ENCODE measurements at places on chromosomes 2 and 18.

DNA sequence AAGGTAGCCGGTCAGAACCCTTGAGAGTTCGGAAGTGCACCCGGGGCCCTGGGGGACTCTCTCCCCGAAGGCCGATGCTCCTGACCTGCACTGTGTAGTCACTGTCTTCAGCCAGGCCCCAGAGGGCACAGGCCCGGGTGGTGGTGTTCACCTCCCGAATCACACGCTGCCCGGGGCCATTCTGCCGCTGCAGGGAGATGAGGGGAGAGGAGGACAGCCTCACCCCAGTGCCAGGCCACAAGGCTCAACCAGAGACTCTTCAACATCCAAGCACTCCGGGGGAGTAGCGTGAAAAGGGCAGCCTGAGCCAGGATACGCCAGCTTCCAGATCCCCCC is 1.1 kb downstream of the FNDC4 start:
- DNase-seq, result no peak

DNA sequence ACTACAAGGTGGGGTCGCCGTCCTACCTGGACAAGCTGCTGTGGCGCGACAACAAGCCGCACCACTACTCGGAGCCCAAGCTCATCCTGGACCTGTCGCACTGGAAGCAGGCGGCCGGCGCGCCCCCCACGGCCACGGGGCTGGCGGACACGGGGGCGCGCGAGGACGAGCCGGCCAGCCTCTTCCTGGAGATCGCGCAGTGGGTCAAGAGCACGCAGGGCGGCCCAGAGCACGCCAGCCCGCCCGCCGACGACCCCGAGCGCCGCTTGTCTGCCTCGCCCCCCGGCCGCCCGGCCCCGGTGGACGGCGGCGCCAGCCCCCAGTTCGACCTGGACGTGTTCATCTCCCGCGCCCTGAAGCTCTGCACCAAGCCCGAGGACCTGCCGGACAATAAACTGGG is 90.4 kb downstream of the MRO start:
- DNase-seq, result no peak

DNA sequence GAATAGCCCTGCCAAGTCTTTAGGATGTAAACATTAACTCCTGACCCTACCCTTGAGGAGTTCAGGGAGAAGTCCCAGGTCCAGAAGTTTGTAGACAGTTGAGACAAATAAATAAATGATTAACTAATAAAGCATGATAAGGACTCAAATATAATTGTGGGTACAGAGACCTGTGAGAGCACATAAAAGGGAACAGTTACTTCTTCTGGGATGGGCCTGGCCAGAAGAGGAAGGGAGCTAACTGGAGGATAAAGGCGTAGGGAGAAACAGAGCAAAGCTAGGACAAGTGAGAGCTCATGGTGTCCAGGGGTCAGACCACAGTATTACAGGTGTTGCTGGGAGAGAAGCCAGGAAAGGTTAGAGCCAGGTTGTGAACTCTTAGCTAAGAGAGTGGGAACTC is 3.0 kb downstream of the LCLAT1 start:
- no peak for DNase-seq

DNA sequence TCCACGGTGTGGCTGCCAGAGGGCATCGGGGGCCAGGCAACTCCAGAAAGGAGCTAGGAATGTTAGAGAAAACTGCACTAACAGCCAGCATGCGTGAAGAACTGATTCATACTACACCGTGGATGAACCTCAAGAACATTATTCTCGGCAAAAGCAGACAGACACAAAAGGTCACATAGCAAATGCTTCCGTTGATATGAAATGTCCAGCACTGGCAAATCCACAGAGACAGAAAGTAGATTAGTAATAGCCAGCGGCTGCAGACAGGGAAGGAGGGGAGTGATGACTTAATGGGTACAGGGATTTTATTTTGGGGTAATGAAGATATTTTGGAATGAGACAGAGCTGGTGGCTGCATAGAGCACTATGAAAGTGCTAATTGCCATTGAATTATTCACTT is 37.4 kb downstream of the SCTR start:
- no peak for DNase-seq

- DNase-seq, result no peak
These were observed 9.2 kb downstream of the HTRA2 start for GRCh38 chr2:74538881-74539339.

DNA sequence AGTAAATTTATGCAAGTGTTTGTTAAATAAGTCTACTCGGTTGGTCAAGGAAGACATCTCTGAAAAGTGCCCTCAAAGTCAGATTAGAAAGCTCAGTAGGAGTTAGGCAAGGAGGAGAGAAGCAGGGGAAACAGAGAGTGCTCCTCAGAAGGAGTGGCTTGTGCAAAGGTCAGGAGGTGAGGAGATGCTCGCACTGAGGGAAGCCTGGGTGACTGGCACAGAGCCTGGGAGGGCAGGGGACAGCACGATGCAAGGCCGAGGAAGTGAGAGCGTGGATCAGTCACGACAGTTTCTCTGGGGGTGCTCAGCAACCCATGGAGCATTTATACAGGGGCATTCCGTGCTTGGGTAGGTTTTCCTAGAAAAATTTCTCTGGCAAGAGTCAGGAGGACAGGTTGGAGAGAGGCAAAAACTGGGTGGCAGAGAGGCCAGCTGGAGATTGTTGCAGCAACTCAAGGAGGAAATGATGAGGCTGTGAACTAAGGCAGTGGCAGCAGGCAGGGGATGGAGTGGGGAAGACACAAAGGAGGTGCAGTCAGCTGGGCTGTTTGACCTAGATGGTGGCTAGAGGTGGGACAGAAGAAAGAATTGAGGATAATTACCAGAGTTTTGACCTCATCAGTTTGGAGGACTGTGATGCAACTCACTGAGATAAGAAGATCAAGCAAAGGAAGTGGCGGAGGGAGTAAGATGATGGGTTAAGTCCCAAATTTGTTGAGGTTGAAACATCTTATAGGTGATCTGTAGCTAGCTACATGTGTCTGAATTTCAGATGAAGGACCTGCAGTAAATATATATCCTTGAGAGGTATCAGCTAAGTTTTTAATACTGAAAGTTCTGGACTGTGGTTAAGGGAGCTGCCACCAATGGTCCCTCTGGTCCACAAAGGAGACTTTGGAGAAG is 52.4 kb downstream of the BCL2 start:
- no peak for DNase-seq

- no peak for DNase-seq
These were observed 166.8 kb upstream of the SP5 start for GRCh38 chr2:170548304-170548703.

GRCh38 chr2:191981706-191982105 is 134.8 kb upstream of the CAVIN2 start:
- DNase-seq, result no peak

DNA sequence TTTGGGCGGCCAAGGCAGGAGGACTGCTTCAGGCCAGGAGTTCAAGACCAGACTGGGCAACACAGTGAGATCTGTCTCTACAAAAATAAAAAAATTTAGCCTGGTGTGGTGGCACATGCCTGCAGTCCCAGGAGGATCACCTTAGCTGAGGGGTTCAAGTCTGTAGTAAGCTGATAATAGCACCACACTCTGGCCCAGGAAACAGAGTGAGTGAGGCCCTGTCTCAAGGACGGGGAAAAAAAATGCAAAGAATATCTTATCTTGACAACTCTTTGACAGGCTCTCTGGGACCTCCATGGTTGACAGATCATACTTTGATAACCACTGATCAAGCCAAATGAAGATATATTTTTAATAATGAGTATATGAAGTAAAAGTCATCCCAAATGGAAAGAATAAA is 22.7 kb downstream of the USP34 start:
- DNase-seq, result no peak

DNA sequence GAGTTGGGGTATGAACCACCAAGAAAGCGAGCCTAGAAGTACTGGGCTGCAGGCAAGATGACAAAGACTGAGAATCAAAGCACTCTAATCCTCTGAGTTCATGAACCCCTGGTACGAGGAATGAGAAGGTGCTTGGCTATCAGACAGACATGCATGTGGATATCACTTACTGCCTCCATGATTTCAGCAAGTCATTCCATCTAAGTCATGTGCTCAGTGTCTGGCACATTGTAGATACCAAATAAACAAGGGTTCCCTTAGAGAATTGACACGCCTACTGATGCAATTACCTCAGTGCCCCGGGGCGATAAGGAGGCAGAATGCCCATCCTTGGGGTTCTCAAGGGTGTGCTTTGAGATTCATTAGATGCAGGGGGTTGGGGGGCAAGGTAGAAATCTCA is 125.6 kb upstream of the PKDCC start:
- no peak for DNase-seq

- DNase-seq, result no peak
These were observed 494.9 kb downstream of the NYAP2 start for GRCh38 chr2:225894236-225894980.

- no peak for DNase-seq
These were observed 96.5 kb downstream of the MAPK4 start for GRCh38 chr18:50656396-50656795.

DNA sequence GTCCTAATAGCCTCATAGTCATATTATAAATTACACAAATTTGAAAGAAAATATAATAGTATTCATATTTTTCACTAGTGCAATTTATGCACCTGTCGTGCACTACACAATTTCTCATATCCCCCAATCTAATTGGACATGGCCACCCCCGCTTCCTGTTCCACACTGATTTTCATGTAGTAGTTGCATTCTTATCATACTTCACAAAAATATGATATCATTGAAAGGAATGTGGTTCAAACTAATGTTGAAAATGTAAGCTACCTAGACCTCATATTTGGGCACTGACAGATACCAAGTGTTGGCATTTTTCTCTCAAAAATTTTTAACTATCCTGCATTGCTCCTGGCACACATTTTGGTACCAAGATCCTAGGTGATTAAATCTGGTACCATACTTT is 985.5 kb upstream of the POU3F3 start:
- no peak for DNase-seq

GRCh38 chr2:241974851-241975592 is 105.5 kb downstream of the RTP5 start:
- DNase-seq, result no peak

DNA sequence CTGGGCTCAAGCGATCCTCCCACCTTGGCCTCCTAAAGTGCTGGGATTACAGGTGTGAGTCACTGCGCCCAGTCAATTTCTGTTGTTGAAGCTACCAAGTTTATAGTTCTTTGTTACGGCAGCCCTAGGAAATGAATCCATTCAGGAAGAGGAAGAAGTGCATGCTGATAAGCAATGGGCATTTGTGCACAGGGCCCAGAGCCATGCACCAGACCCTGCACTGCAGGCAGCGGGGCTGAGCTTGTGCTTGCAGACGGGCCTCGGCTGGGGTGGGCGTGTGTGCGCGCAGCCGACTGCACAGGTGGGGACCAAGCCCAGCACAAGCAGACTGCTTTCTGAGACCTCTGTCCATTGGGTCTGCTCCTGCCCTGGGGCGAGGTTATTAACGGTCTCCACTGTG is 144.6 kb downstream of the CABLES1 start:
- DNase-seq, result no peak

DNA sequence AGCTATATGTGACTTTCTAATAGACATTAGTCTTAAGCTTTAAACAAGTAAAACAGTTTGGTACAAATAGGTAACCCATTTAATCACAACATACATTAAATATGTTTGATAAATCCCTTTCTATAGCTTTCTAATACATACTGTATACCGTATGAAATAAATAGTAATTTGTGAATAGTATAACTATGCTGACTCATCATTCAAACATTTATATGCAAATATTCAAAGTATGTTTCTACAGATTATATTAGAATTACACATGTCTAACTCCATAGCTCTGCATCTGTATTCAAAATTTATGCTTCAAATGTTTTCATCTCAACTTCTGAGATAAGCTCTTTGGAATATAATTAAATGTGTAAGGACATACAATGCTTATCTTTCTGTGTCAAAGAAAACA is 142.7 kb upstream of the ZNF804A start:
- no peak for DNase-seq

DNA sequence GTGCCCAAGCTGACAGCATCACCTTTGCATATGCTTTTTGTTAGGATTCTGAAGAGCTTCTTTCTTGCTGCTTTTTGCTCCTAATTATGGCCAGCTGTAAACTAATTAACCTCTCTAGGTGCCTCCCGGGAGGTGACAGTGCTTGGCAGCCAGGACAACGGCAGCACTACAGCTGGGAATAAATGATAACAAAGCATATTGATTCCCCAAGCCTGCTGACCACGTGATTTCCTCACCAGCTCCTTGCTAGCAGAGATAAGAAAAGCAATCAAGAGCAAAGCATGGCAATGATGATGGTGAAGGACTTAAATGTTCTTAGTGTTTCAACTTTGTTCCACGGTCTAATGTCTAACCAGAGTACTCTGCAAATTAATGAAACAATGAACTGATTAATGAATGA is 1074.4 kb upstream of the GYPC start:
- no peak for DNase-seq

- DNase-seq, result no peak
These were observed 109.2 kb downstream of the VIT start for GRCh38 chr2:36805635-36806224.

DNA sequence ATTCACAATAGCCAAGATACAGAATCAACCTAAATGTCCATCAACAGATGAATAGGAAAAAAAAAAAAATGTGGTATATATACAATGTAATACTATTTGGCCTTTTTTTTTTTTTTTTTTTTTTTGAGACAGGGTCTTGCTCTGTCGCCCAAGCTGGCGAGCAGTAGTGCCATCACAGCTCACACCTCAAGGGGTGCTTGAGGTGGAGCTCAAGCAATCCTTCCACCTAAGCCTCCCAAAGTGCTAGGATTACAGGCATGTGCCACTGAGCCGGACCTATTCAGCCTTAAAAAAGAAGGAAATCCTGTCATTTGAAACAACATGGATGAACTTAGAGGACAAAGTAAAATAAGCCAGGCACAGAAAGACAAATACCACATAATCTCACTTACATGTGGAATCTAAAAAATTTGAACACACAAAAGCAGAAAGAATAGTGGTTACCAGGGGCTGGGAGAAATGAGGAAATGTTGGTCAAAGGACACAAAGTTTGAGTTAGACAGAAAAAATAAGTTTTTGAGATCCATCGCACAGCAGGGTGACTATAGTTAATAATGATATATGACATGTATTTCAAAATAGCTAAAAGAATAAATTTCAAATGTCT is 26.0 kb downstream of the TLK1 start:
- DNase-seq, result no peak

DNA sequence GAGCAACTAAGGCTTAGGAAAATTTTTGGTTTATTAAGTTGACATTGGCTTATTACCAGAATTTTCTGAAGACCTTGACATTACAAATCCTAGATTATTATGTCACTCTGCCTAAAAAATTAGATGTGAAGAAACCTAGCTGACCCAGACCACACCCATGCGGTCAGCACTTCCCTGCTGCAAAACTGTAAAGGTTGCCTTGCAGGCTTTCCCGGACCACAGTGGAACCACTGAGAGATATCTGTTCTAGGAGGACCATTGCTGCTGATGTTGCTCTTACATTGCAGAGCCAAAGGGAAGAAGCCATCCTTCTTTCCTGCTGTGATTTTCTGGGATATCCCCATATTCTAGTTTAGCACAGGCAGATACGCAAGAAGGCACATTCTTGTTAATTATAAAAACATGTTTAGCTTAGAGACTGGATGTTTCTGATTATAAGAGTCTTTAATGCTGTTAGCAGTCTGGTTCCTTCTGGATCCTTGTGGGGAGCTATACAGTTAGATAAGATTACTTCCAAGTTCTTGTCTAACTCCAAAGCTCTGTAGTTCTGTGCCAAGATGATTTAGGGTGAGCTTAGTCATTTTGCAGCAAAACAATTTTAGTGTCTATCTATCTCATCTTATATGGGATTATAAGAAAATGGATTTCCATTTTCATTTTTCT is 70.2 kb downstream of the AOX1 start:
- DNase-seq, result no peak

- DNase-seq, result no peak
These were observed 197.5 kb downstream of the PIEZO2 start for GRCh38 chr18:10951631-10952544.

- no peak for DNase-seq
These were observed 28.0 kb upstream of the LTBP1 start for GRCh38 chr2:32918774-32919173.

GRCh38 chr2:73927344-73927743 is 664 bp downstream of the DGUOK start:
- no peak for DNase-seq

Measured in activated naive CD4-positive, alpha-beta T cell treated with Interleukin-2 at 50 U/mL for 16 hours (primary cell).